ENCODE measurements at places on chromosomes 16 and 17.

GRCh38 chr17:43774304-43775250 lies 4.2 kb downstream of the DUSP3 start:
- no peak for DNase-seq

- DNase-seq, result no peak
Observed at GRCh38 chr17:3982541-3983017, 18.3 kb upstream of the ATP2A3 start.

DNA sequence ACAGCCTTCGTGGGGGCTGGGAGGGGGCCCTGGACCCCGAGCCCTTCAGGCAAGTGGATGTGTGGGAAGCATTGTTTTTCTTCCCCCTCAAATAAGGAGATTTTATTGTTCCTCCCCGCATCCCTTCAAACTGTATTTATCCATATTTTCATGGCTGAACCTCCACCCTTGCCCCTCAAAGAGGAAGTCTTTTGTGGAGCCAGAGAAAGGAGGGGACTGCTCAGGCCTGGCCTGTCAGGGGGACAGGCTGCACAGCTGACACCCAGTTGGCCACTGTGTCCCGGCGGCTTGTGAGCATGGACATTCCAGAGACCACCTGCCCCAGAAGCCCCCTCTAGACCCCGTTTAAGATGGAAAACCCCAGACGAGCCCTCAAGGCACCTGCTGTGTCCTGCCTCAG lies 15.9 kb downstream of the HEXIM2 start:
- DNase-seq, result no peak

DNA sequence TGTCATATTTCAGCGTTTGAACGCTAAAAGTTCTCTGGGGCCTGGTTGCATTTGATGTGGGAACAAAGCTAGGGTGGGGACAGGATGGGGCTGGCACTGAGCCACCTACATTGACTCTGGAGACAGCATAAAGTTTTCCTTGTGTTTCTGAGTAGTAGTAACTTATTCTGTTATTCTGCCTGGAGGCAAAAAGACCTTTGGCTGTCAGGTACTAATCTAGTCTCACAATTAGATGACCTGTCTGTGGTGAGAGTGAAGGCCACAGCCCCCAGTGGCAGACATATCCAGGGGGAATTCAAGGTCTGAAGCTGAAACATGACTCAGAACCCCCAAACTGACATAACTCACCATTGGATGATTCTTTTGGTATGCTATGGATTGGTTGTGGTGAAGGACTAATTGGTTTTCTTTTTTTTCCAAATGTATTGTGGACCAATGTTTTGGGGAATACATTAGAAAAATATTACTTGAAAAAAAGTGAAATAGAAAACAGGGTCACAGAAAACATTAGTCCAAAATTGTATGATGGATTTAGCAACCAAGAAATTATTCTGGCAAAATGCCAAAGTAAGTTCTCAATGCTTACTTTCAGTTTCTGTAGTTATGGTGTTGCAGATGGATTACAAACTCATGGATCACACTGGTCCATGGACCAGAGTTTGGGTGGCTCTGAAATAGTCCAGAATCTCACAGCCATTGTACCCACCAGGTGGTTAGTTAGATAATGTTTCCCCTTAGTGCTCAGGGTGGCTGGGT lies 10.5 kb upstream of the SALL1 start:
- no peak for DNase-seq

DNA sequence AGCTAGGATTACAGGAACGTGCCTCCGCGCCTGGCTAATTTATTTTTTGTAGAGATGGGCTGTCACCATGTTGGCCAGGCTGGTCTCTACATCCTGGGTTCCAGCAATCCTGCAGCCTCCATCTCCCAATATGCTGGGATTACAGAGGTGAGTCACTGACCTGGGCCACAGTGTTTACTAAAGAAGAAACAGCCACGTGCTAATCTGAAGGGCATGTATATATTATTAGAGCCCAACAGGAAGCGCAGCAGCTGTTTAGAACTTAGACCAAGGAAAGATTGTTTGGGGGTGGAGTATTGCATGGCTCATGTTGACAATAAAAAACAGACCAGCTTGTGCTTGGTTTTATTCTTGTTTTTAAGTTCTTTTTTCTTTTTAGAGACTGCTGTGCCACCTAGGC lies 60.2 kb downstream of the HAPSTR1 start:
- no peak for DNase-seq

GRCh38 chr17:70891306-70891705 lies 722.0 kb downstream of the KCNJ2 start:
- DNase-seq, result no peak

GRCh38 chr16:20740007-20740883 lies 1.4 kb downstream of the THUMPD1 start:
- no peak for DNase-seq

DNA sequence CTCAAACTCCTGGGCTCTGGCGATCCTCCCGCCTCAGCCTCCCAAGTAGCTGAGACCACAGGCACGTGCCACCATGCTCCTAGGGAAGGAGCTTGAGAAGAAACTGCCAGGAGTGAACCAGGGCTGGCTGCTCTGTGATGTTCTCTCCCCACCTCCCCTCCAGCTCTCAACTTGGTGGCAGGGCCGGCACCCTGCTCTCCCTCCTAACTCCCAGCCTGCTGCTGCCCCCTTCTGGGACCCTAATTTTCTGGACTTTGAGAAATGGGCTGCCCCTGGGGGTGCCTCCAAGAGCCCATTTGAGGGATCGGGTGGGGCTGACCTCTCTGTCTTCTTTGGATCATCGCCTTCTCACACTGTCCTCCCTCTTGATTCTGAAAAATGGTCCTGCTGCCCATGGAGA lies 14.9 kb upstream of the STAT3 start:
- DNase-seq, result no peak

DNA sequence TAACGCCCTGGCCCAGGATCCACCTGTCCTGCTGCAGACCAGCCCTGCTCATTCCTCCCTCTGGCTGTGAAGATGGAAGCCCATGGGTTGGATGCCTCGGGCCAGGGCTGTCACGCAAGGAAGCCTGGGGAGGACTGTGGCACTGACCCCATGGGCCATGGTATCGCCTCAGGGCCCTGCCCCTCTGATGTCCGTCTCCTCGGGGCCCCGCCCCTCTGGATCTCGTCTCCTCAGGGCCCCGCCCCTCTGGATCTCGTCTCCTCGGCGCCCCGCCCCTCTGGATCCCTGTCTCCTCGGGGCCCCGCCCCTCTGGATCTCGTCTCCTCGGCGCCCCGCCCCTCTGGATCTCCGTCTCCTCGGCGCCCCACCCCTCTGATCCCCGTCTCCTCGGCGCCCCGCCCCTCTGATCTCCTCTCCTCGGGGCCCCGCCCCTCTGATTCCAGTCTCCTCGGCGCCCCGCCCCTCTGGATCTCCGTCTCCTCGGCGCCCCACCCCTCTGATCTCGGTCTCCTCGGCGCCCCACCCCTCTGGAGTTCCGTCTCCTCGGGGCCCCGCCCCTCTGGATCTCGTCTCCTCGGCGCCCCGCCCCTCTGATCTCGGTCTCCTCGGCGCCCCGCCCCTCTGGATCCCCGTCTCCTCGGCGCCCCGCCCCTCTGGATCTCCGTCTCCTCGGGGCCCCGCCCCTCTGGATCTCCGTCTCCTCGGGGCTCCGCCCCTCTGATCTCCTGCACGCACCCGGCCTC lies 24.0 kb downstream of the METRNL start:
- no peak for DNase-seq

- no peak for DNase-seq
Observed at GRCh38 chr16:65749506-65749905, 617.0 kb upstream of the CDH5 start.

- DNase-seq, result no peak
Observed at GRCh38 chr17:47945080-47945479, 3.7 kb downstream of the PNPO start.

DNA sequence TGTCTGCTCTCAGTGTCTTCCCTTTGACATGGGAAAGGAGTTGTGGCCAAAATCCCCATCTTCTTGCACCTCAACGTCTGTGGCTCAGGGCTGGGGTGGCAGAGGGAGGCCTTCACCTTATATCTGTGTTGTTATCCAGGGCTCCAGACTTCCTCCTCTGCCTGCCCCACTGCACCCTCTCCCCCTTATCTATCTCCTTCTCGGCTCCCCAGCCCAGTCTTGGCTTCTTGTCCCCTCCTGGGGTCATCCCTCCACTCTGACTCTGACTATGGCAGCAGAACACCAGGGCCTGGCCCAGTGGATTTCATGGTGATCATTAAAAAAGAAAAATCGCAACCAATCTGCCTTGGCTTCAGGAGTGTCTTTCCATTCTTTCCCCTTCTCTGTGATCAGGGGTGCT lies 918 bp upstream of the MRM1 start:
- DNase-seq, result no peak
